ENCODE measurements at places on chromosomes 16 and 17.

- no peak for DNase-seq
These were observed 118.3 kb downstream of the RAB11FIP4 start for GRCh38 chr17:31509805-31510177.

- DNase-seq, result no peak
These were observed 2.3 kb downstream of the SLFN5 start for GRCh38 chr17:35245196-35245486.

- DNase-seq, result no peak
These were observed 31.1 kb downstream of the PPM1E start for GRCh38 chr17:58786586-58787295.

DNA sequence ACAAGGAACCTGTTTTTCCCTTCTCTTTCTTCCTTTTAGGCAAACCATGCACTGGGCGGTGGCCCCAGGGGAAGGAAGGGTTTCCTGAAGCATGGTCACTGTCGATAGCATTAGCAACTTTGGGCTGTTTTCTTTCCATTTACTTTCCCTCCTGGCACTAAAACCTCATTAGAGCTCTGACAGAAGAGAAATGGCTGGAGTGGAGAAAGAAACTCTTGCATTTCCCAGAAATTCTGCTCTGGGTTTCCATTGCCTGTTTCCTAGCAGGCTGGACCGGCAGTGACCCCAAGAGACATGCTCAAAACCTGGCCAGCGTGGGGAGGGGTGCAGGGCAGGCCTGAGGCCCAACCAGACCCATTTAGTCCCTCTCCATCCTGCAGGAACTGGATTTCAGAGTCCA is 230.7 kb upstream of the CCL2 start:
- no peak for DNase-seq

- DNase-seq, result no peak
These were observed 2.8 kb downstream of the MAPK8IP3 start for GRCh38 chr16:1708768-1709180.

DNA sequence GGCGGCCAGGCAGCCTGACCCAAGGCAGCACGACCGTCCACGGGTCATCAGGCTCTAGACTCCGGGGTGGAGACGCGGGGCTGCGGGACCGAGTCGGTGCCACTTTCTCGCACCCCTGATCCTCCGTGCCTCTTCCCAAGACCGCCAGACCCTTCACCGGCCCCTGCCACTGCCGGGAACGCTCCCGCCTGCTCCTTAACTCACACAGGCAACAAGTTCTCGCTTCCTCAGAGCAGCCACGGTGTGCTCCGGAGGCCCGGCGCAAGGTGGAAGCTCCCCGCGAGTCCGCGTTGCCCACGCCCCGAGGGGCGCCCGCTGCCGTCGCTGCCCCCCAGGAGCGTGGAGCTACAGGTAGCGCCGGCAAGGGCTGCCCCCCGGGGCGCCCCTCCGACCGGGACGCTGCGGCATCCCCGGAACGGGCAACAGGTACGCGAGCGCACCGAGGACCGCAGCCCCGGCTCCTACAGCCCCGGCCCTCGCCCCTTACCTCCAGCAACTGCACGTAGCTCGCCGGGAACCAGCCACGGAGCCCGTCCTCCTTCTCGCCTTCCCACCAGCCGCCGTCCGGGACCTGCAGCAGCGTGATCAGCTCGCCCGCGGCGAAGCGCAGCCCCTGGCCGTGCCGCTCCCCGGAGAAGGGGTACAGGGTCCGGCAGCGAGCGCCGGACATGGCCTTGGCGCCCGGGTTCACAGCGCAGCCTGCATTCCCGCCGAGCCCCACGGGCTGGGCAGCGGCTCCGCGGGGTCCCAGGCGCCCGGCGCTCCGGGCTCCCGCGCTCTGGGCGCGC is 491 bp downstream of the GAS7 start:
- no peak for DNase-seq

DNA sequence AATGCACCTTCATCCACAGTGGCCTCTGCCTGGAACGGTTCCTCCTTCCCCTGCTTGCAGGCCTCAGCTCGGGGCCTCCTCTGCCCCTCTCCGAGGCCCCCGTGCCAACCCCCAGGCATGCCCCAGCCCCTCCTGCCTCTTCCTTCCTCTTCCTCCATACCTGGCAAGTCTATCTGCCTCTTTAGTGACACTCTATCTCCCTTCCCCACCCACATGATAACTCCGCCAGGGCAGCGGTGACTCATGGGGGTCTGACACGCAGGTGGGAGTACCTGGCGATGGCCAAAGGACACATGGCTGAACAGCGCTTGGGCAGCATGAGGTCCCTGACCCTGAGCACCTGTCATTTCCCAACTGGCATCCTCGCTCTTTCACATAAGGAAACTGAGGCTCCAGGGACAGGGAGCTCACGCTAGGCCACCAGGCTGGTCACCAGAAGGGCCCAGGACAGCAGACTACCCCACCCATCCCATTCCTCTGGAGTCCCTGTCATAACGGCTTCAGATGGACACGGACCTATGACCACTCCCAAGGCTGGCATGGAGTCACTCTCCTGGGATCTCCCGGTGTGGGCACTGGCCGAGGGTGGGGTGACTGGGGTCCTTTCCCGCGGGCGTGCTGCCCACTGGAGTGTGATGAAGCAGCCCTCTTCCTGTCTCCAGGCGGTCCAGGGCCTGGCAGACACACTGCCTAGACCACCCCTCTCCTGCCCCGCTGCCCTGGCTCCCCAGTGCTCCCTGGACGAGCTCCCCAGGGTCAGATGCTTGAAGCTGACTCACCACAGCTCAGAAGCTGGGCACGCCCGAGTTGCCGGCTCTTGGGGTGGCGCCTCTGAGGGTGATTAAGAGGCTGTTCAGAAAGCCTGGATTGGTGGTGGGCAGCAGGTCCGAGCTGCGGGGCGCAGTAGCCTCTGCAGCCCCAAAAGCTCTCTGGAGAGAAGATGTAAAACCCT is 100.6 kb downstream of the ENGASE start:
- DNase-seq, result no peak

DNA sequence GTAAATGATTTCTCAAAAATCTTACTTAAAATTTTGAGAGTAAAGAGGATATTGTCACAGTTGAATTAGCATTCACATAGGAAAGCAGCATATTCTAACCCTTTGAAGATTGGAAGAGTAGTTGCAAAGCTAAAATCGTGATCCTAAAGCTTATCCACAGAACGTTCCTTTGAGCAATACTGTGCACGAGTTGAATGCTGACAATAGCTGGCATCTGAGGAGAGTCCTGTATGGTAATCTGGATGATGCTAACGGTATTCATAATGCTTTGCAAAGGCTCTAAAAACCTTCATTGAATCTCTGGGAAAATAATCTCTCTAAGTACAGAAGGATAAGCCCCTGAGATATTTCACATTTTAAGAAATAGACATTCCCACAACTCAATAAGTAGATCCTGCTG is 354.6 kb downstream of the CDH8 start:
- no peak for DNase-seq

- no peak for DNase-seq
These were observed 52.7 kb downstream of the TBC1D16 start for GRCh38 chr17:79982986-79983385.

- DNase-seq, result no peak
These were observed 5.4 kb downstream of the RECQL5 start for GRCh38 chr17:75661531-75661930.

DNA sequence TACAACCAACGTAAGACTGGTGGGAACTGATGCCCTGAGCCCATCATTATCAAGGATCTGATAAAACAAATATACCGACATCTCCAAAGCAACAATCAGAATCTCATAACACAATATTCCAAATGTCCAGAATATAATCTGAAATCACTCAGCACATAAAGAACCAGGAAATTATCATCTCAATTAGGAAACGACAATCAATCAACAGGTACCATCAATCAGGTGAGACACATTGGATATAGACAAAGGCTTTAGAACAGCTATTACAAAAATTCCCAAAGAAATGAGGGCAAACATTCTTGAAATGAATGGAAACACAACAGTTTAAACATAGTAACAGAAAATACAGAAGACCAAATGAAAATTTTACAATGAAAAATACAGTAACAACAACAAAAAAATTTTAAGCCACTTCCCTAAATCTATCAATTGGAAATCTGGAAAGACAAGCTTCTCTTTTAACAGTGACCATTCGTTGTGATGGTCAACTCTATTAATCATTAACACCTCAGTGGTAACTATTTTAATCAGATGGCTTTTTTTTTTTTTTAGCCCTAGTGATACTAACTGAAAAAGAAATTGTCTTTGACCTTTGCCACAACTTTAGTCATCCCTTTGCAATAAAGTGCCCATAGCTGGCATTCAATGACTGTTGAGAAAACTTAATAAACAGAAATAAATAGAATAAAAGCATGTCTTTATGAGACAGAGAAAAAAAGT is 70.4 kb downstream of the USP32 start:
- DNase-seq, result no peak

- no peak for DNase-seq
These were observed 3.3 kb downstream of the ASPHD1 start for GRCh38 chr16:29903590-29903989.

DNA sequence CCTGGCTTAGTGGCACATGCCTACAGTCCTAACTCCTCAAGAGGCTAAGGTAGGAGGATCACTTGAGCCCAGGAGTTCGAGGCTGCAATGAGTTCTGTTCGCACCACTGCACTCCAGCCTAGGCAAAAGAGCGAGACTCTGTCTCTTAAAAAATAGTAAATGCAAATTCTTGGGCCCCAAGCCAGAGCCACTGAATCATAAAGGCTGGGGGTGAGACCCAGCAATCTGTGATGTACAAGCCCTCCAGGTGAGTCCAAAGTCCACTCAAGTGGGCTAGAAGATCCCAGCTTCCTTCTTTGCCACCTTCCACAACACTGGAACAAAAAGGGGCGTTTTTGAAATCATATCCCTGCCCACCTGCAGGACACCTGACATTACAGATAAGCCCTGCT is 16.9 kb downstream of the TRIM25 start:
- no peak for DNase-seq

DNA sequence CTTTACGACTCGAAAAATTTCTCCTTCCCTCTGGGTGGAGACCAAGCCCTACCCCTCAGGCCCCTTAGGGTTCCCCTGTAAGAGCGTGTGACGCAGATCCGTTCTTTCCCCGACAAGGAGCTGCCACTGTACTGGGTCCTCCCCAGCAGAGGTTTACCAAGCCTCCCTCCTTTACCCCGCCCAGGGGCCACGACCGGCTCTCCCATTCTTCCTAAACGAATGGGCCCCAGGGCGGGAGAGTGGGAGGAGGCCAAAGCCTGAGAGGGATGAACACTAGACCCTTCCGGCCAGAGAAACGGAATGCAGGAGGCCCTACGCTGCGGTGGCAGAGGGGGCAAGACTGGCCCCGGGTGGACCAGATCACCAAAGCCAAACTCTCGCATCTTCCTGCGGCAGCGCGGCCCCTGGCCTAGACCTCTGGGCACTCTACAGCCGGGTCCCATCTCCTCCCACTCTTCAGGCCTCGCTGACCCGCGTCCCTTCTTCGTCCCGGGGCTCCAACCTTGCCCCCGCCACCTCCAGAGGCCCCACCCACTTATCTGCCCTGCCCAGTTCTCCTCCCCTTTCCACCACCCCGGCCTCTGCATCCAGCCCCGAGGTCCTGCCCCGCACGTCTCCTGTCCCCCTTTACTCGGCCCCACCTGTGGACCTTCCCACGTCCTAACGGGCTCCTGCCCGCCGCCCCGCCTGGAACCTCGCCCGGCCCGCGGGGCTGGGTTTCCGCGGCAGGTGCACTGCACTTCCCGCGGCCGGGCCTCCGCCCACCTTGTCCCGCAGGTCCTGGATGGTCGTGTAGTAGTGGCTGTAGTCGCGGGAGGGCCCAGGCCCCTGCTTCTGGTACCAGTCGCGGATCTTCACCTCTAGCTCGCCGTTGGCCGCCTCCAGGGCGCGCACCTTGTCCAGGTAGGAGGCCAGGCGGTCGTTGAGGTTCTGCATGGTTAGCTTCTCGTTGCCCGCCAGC is 765 bp downstream of the KRT19 start:
- DNase-seq, result no peak
